ENCODE measurements at places on chromosomes 1 and 21.
A peak's percentile ranks its signal among the peaks of the same experiment; 100 is the strongest.

DNA sequence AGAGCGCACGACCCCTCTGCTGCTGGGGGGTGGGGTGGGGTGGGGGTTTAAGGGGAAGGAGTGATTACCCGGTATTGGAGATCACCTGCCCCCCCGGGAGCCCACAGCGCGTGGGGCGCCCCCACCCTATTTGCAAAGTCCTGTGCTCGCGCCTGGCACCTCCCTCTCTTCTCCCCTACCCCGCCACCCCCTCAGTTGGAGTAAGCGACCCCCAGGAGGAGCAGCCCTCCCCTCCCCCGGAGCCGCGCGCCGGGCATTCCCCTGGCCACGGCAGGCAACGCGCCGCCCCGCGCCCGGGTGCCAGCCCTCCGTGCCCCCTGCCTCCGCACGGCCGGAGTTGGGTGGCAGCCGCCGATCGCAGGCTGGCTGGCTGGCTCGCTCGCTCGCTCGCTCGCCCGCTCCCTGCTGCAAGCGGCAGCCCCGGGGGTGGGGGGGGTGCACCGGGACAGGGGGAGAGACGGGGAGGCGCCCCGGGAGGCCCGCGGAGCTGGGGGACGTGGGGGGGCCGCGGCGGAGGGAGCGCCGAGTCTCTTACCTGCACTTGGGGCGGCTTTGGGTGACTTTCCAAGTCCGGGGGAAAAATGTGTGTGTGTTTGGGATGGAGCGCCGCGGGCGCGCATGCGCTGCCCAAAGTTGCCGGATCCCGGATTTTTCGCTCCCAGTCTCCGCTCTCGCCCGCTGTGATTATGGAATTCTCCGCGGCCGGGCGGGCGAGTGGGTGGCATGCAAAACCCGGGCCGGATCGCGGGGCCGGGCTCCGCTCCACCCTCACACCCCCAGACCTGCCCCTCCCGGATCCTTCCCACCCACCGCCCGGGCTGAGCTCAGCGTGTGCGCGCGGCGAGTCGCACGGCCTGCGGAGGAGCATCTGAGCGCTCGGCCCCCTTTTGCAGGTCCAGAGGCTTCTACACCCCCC lies at the start of gene CASZ1:
Gene CASZ1 (minus strand): TSS at position 618 of the 916 bp plus-strand sequence. CDS start 102,757 bp downstream, outside the sequence.
- no peak within 1 kb of the TSS for H3K4me3 ChIP-seq
- no peaks in the 10 kb centered on the region for H3K36me3 ChIP-seq
- peaks cover 36% of the 10 kb centered on the region for H3K27me3 ChIP-seq
- peak; percentile 81 for DNase-seq
- no peak within 1 kb of the TSS for H3K27ac ChIP-seq
- H3K4me1 ChIP-seq, result peaks cover 22% of the 10 kb centered on the region

DNA sequence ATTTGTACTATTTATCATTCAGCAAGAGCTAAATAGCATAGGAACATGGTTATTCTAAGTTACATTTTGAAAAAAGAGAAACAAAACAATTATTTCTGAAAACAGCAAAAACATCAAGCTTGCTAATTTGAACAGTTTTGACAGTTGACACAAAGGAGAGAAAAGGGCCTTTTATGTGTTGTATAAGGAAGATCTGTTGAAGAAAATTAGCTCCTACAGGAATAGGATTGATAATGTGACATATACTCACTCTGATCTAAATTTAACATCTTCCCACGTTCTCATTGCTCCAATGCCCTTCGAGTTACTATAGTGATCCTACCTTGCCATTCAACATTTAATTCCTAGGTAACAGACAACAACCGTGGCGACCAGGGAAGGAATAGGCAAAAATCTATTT lies 61.4 kb upstream of the BTG3 start:
- no peaks in the 10 kb centered on the region for H3K36me3 ChIP-seq
- DNase-seq, result no peak
- no peak overlapping the region for H3K4me3 ChIP-seq
- H3K27ac ChIP-seq, result no peak overlapping the region
- no peaks in the 10 kb centered on the region for H3K27me3 ChIP-seq

- H3K27me3 ChIP-seq, result peaks cover 17% of the 10 kb centered on the region
- H3K4me3 ChIP-seq, result no peak overlapping the region
- no peaks in the 10 kb centered on the region for H3K36me3 ChIP-seq
Measured at GRCh38 chr21:41613533-41613909, 105.6 kb upstream of the TMPRSS2 start.

DNA sequence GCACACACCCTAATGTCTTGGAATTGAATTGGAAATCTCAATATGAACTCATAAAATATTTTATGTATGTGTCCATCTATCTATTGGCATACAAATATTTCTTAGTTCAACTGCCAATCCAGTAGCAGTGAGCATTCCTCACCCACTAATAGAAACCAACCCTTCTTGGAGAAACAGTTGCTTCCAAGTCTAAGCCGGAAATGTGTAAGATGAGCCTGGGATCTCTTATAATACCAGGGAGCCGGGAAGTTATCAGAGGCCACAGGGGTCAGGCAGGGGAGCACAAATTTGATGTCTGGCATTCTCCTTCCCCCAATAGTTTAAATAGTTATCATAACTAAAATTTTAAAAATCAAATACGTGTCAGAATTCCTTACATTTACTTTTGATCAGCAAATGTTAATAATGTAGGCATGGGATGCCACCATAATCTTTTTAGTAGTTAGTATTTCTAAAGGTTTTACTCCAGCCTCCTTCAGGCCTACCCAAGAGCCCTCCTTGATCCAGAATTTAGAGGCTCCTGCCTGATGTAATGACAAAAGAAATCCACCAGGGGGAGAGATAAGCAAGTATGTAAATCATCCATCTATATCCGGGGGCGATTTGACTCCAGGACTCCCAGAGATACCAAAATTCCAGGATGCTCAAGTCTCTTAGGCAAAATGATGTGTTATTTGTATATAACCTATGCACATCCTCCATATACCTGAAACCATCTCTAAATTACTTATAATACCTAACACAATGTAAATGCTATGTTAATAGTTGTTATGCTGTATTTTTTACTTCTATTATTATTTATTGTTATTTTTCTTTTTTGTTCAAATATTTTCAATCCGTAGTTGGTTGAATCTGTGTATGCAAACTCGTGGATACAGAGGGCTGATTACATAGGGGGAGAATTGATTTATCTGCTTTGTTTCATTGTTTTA lies 218.7 kb upstream of the COA6 start:
- H3K27ac ChIP-seq, result no peak overlapping the region
- no peak overlapping the region for H3K4me3 ChIP-seq
- no peaks in the 10 kb centered on the region for H3K27me3 ChIP-seq
- no peaks in the 10 kb centered on the region for H3K36me3 ChIP-seq

GRCh38 chr1:198361237-198361767 lies 179.2 kb downstream of the ATP6V1G3 start:
- no peak for DNase-seq
- no peaks in the 10 kb centered on the region for H3K36me3 ChIP-seq
- no peak overlapping the region for H3K27ac ChIP-seq
- no peak overlapping the region for H3K4me3 ChIP-seq
- H3K4me1 ChIP-seq, result no peaks in the 10 kb centered on the region

GRCh38 chr1:82555501-82555900 lies 754.8 kb downstream of the ADGRL2 start:
- H3K36me3 ChIP-seq, result no peaks in the 10 kb centered on the region
- H3K4me1 ChIP-seq, result no peaks in the 10 kb centered on the region
- H3K27ac ChIP-seq, result no peak overlapping the region
- H3K27me3 ChIP-seq, result no peaks in the 10 kb centered on the region

DNA sequence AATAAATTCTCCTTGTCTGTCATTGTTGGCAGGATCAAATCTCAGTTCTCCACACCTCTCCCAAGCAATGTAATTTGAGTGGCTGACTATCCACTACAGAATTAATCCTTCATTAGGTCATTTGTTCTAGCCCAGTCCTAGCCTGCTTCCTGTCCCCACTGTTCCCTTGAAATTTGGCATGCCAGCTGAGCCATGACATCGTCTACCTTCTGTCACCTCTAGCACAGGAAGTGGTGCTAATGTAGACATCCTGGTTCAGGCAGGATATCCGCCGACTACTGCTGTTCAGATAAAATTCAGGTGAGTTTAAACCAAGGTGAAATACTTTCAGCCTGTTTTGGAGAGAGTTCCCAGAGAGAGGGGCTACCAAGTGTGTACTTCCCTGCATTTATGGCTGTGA lies 5.9 kb downstream of the CHRM3 start:
- no peak overlapping the region for H3K27ac ChIP-seq
- DNase-seq, result no peak
- H3K4me1 ChIP-seq, result no peaks in the 10 kb centered on the region
- no peaks in the 10 kb centered on the region for H3K36me3 ChIP-seq
- no peak overlapping the region for H3K4me3 ChIP-seq

- H3K27ac ChIP-seq, result no peak overlapping the region
- peaks cover 32% of the 10 kb centered on the region for H3K27me3 ChIP-seq
- no peaks in the 10 kb centered on the region for H3K4me1 ChIP-seq
- no peaks in the 10 kb centered on the region for H3K36me3 ChIP-seq
- DNase-seq, result no peak
Measured at GRCh38 chr1:13666317-13666716, 33.7 kb upstream of the PRDM2 start.

DNA sequence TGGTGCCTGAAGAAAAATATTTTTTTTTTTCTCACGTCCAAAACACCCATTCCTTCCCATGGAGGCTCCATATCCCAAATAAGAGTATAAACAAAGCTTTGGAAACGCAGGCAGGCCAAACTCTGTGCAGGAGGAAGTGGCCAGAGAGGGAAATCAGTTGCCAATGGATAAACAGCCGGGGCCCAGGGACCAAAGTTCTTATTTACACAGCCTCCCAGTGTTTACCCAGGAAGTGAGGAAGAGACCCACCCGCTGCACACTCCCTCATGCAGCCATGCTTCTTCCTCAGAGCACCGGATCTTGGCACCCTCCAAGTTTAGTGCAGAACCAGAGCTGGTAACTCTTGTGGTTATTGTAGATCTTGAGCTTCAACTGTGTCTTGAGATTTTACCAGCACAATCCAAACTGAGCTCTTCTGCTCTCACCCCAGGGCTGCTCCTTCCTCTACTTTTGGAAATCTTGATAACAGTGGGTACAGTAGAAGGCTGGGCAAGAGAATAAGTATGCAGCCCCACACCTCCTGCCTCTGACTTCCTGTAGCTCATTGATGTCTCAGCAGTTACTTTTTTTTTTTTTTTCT lies 14.2 kb downstream of the MARCKSL1 start:
- H3K4me1 ChIP-seq, result no peaks in the 10 kb centered on the region
- peaks cover 83% of the 10 kb centered on the region for H3K36me3 ChIP-seq
- no peak overlapping the region for H3K4me3 ChIP-seq
- H3K27ac ChIP-seq, result no peak overlapping the region

DNA sequence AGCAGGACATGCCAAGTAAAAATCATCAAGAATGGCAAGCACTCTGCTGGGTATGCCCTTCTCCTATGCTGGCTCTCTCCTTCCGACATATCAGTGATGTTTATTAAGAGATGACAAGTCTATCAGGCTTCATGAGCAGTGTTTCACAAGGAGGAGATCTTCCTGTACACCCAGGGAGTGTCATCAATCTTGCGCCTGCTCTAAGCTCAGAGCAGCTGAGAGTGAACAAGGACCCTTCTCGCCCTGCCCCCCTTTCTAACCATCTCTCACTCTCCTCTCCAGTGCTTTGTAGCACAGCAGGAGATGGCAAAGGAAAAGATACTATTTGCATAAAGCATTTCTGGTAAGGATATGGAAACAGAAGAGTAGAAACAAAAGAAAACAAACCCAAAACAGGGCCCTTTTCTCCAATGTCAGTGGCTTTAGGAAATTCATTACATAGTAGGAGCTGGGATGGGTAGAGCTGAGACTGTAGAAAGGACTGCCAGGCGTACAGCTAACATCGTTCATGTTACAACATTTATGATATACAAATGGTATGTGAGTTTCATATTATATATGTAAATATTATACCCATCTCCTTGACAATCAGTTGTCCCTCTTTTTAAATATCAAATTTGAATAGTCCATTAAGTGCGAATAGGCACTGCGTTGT lies 201.7 kb downstream of the NUF2 start:
- no peak overlapping the region for H3K27ac ChIP-seq
- no peaks in the 10 kb centered on the region for H3K4me1 ChIP-seq
- DNase-seq, result no peak
- H3K4me3 ChIP-seq, result no peak overlapping the region

DNA sequence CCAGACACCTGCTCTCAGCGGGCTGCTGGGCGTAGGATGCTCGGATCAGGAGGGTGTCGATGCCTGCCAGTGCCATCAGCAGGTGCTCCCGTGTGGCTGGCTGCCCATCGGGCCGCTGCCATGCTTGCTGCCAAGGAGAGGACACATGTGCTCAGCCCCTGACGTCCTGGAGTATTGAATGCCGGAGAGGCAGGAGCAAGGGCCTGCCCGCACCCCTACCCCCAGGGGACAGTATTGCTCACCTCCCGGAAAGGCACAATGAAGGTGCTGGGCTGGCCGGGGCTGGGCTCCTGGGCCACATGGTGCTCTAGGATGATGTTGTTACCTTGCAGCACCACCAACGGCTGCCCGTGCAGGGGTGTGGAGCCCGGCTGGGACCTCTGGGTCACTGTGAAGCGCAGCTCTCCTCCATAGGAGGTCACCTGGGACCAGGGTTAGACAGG lies 61.5 kb downstream of the HSPG2 start:
- H3K4me3 ChIP-seq, result no peak overlapping the region
- no peak for DNase-seq
- H3K4me1 ChIP-seq, result peaks cover 37% of the 10 kb centered on the region
- no peaks in the 10 kb centered on the region for H3K27me3 ChIP-seq
- peaks cover 90% of the 10 kb centered on the region for H3K36me3 ChIP-seq

DNA sequence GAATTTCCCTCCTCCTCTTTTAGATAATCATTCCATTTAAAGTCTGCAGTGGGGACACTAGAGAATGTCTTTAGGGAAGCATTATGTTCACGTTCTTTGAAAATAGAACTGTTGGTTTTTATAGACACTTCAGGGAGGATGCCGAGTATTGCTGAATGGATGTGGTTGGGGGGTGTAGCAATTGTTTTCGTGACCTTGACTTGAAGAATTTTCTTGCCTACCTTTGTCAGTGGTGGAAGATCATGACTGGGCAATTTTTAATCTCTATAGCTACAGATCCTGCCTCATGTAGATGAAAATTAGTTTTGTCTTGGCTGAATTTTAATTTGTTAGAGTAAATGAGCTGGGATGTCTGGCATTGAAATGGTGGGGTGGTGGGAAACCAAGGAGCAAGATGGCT lies 3.8 kb downstream of the SMG7 start:
- peak overlapping the region; percentile 41 for H3K27ac ChIP-seq
- H3K36me3 ChIP-seq, result peaks cover 21% of the 10 kb centered on the region
- peaks cover 26% of the 10 kb centered on the region for H3K4me1 ChIP-seq
- H3K27me3 ChIP-seq, result no peaks in the 10 kb centered on the region

DNA sequence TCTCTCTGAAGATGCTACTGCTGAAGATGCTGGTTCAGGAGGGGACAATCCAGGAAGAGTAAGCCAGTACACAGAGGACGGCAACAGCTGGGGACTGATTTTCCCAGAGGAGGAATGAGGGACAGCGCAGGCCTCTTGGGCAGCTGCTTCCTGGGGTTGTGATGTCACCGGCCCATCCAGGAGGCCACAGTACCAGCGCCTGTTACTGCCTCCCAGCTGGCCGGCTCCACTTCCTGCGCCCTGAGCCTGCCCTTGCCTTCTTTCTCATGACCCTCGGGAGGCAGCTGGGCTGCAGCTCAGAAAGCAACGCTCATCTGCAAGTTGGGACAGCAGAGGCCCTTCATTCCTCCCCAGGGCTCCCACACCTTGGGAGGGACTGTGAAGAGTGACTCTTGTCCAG lies 21.9 kb upstream of the ID3 start:
- H3K4me3 ChIP-seq, result no peak overlapping the region
- H3K27ac ChIP-seq, result no peak overlapping the region
- H3K36me3 ChIP-seq, result no peaks in the 10 kb centered on the region
- H3K4me1 ChIP-seq, result peaks cover 3% of the 10 kb centered on the region
- peaks cover 6% of the 10 kb centered on the region for H3K27me3 ChIP-seq
- no peak for DNase-seq

- no peak overlapping the region for H3K27ac ChIP-seq
- H3K27me3 ChIP-seq, result no peaks in the 10 kb centered on the region
- H3K4me3 ChIP-seq, result no peak overlapping the region
- no peaks in the 10 kb centered on the region for H3K36me3 ChIP-seq
- H3K4me1 ChIP-seq, result no peaks in the 10 kb centered on the region
- DNase-seq, result no peak
Measured at GRCh38 chr21:25369524-25370300, 237.6 kb downstream of the MRPL39 start.
